ENCODE measurements at places on chromosomes 16 and 17. TPM values are rescaled to one million over a fixed set of nuclear protein-coding genes. Genes with fewer than 3 reads are reported as not detected.

DNA sequence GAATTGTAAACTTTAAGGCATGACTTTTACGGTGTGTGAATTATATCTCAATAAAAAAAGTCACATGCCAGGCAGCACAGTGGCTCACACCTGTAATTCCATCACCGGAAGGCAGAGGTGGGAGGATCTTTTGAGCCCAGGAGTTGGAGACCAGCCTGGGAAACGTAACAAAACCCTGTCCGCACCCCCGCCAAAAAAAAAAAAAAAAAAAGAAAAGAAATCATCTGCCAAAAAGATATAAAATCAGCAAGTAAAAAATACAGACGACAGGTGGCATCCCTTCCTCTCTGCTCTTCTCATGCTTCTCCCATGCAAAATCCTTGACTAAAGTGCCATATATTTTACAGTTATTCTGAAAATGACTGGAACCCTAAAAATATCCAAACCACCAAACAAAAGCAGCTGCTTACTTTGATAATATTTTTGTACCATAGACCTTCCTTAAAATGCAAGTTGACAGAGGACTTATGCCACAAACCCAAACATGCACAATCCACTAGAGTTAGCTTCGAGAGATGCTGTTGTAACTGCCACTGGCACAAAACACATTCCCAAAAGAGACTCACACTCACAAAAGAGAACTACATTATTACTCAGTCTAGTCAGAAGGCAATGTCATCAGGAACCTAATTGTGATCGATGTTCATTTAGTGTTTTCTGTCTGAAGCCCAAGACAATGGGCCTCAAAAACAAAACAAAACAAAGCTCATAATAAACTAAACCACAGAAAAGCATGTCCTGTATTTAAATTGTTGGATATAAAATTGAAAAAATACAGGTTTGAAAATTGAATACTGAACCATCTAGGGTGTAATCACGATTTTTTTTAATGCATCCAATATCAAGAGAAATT, 2.4 kb downstream of the CRLF3 start:
- H3K4me3 ChIP-seq = no peak overlapping the region
- DNase-seq = no peak
- H3K4me1 ChIP-seq = peaks cover 9% of the 10 kb centered on the region

USP43 gene
- total RNA-seq = 5.3 TPM

DNA sequence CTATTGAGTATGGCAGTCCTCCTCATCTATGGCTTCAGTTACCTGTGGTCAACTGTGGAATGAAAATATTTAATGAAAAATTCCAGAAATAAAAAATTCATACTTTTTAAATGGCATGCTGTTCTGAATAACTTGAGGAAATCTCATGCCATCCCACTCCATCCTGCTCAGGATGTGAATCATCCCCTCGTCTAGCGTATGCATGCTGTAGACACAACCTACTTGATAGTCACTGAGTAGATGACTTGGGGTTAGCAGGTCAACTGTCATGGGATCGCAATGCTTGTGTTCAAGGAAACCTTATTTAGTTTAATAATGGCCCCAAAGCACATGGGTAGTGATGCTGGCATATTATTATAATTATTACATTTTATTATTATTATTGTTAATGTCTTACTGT, 4.8 kb upstream of the VAC14 start:
- no peak overlapping the region for H3K4me3 ChIP-seq
- DNase-seq = no peak
- no peaks in the 10 kb centered on the region for H3K4me1 ChIP-seq
- H3K27ac ChIP-seq = no peak overlapping the region

- no peak for DNase-seq
- H3K27ac ChIP-seq = no peak overlapping the region
- no peak overlapping the region for H3K4me3 ChIP-seq
- no peaks in the 10 kb centered on the region for H3K4me1 ChIP-seq
- no peaks in the 10 kb centered on the region for H3K27me3 ChIP-seq
These were observed 178.3 kb downstream of the MAP2K6 start for GRCh38 chr17:69592692-69593350.

DNA sequence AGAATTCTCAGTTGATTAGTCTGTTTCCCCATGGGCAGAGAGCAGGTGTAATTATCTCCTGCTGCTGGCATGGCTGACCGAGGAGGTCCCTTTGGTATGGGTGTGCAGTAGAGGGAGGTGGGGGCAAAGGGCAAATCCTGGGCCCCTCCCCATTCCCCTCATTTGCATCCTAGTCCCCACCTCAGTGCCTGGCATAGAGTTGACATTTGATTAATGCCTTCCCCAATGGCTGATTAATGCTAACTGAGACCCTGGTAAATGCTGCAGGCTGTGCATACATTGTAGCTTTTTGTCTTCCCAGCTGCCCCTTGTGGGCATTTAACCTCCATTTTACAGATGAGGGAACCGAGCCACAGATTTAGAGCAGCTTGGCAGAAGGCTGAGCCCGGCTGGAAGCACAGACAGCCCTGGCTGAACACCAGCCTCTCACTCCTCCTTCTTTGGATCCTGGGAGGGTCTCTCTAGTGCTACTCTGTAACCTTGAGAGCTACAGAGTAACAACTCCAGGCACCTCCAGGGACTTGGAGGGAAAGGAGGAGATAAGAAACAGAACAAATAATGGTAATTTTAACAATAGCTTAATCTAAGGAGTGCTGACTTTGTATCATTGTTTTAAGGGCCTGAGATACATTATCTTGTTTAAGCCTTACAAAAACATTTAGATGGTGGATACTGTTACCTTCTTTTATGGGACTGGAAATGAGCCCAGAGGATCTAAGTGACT, 5.1 kb downstream of the PLCG2 start:
- H3K27ac ChIP-seq = no peak overlapping the region
- no peaks in the 10 kb centered on the region for H3K4me1 ChIP-seq

DNA sequence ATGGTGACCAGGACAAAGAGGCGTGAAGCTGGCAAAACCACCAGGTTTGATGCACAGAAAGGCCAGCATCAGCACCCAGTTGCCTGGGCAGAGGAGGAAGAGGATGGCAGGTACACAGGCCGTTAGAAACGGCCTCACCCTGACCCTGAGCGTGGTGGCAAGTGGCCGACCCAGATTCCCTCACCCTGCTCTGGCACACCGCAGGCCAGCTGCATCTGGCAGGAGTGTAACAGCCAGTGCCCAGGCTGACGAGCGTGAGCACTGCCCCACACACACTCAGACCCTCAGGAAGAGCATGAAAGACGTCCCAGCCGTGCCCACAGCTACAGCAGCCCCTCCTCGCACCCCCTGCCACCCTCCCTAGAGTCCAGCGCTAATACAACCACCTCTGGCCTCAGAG, 82.0 kb downstream of the ANKRD11 start:
- H3K27me3 ChIP-seq = no peaks in the 10 kb centered on the region
- peak overlapping the region; percentile 61 for H3K27ac ChIP-seq
- no peak overlapping the region for H3K4me3 ChIP-seq
- no peaks in the 10 kb centered on the region for H3K36me3 ChIP-seq

DNA sequence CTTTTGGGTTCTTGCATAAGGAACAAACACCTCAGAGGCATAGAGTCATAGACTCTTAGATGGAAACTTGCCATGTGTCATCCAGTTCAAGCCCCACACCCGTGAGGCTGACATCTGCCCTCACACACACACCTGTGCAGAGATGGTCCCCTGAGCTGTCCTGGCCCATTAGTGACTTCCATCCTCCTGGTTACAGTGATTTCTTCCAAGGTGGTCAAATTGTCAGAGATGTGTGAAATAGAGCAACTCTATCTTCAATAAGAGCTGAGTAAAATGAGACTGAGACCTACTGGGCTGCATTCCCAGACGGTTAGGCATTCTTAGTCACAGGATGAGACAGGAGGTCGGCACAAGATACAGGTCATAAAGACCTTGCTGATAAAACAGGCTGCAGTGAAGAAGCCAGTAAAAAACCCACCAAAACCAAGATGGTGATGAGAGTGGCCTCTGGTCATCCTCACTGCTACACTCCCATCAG, 342.2 kb upstream of the TNRC6C start:
- DNase-seq = no peak
- H3K27ac ChIP-seq = no peak overlapping the region
- H3K36me3 ChIP-seq = no peaks in the 10 kb centered on the region
- no peaks in the 10 kb centered on the region for H3K27me3 ChIP-seq
- H3K4me1 ChIP-seq = no peaks in the 10 kb centered on the region

GRAP gene
- total RNA-seq = 11.1 TPM

DNA sequence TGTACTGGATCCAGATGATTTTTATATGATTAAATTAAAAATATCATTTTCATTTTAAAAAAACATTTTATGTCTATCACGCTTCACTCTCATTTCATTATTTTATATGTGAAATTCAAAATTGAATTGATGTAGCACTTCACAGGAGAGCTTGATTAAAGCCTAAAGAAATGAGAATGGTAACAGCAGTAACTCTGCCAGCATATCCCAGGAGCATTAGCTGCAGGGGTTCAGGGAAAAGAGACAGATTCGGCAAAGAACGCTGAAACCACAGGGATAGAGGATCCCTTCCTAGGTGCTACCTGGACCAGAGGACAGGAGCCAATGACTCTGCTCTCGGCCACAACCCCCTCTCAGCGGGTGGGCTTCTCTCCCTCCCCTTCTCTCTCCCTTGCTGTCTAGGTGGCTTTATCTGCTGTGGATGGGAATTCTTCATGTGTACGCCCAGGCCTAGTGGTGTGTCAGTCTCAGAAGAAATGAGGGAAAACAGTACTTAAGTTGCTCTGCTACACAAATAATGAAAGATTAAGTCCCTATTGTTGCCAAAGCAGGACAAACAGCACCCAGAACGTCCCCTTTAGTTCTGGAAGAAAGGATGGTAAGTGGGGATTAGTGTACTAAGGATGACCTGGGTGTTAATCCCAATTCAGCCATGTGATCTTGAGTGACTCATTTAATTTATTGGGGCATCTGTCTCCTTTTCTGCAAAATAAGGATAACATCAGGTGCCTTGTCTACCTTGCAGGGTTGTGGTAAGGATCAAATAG, 123.3 kb downstream of the CDK5R1 start:
- H3K27ac ChIP-seq = no peak overlapping the region
- DNase-seq = no peak
- H3K27me3 ChIP-seq = no peaks in the 10 kb centered on the region
- no peaks in the 10 kb centered on the region for H3K4me1 ChIP-seq
- no peak overlapping the region for H3K4me3 ChIP-seq
- no peaks in the 10 kb centered on the region for H3K36me3 ChIP-seq

- no peak for DNase-seq
These were observed 415 bp downstream of the ABCA5 start for GRCh38 chr17:69326377-69327059.

- H3K27me3 ChIP-seq = no peaks in the 10 kb centered on the region
- H3K36me3 ChIP-seq = peaks cover 66% of the 10 kb centered on the region
- H3K27ac ChIP-seq = no peak overlapping the region
- no peak for DNase-seq
- H3K4me1 ChIP-seq = no peaks in the 10 kb centered on the region
These were observed 25.2 kb downstream of the ELAC2 start for GRCh38 chr17:12992676-12993075.

GRCh38 chr17:2723997-2724783, 12.6 kb upstream of the CLUH start:
- H3K4me3 ChIP-seq = peak overlapping the region; percentile 28
- DNase-seq = peak; percentile 35
- H3K36me3 ChIP-seq = no peaks in the 10 kb centered on the region

SGCA gene
- total RNA-seq = 5.0 TPM

DNA sequence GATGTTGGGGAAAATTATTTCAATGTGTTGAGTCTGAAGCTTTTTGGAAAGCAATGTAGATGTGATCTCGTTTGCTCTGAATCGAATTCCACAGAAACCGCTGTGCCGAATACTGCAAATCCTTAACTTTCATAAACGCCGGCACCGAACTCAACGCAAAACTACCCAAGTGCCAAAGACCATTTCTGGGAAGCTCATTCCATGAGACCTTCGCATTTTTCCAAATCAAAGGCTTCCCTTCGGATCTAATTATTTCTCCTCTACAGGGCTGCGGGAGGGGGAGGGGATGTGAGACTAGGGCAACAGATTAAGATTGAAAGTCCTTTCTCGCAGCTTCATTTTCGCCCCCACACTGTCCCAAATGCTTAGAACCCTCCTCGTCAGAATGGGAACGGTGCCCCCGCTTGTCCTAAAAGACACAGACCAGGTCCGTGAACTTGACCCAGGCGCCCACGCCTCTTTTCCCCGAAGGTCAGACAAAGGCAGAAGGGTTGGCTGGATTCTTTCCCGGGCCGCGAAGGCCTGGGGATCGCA, 4.0 kb downstream of the PRAC1 start:
- no peak overlapping the region for H3K4me3 ChIP-seq
- no peak overlapping the region for H3K27ac ChIP-seq

- peaks cover 17% of the 10 kb centered on the region for H3K4me1 ChIP-seq
- no peak overlapping the region for H3K27ac ChIP-seq
- no peaks in the 10 kb centered on the region for H3K27me3 ChIP-seq
- no peaks in the 10 kb centered on the region for H3K36me3 ChIP-seq
- H3K4me3 ChIP-seq = peak overlapping the region; percentile 21
These were observed 5.2 kb downstream of the AXIN2 start for GRCh38 chr17:65556014-65556909.

DNA sequence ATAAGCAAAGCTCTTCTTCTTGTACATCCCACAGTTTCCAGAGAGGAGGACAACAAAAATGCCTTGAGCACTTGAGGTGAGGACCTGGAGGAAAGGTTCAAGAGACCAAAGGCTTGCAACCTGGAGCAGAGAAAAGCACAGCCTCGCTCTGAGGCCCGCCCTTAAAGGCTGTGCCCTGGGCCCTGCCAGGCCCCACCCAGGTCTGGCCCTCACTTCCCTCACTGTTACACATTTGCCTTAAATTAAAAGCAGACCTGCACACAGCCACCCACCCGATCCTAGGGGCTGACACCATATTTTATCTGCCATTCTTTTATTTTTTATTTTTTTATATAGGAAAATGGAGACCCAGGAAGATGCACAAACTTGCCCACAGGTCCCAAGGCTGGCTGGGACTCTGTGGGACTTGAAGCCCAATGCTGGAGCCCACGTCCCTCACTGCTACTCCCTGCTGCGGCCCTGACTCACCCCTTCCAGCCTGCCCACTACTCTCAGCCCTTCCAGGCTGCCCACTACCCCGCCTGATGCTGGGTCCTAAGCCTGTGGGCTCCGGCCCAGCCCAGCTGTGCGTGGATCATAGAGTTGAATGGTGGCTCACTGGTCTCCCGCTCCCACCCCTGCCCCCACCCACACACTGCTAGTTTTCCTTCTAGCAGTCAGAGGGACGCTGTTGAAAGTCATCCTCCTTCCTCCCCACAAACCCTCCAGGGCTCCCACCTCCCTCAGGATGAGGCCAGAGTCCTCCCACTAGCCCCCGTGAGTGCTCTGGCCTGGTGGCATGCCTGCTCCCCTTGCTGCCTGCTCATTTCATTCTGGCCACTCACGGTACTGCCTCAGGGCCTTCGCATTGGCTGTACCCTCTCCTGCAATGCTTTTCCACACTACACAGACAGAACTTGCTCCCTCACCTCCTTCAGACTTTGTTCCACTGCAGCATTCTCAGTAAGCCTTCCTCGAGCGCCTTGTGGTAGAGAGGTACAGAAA, 77.6 kb upstream of the MED9 start:
- peaks cover 18% of the 10 kb centered on the region for H3K4me1 ChIP-seq
- H3K4me3 ChIP-seq = no peak overlapping the region
- no peak for DNase-seq
- no peaks in the 10 kb centered on the region for H3K36me3 ChIP-seq
- no peaks in the 10 kb centered on the region for H3K27me3 ChIP-seq

All from lung (tissue), 17 donors.